ENCODE measurements at places on chromosomes 4 and X.

- no peak for DNase-seq
Measured at GRCh38 chr4:10179957-10180602, 63.5 kb upstream of the WDR1 start.

- DNase-seq = no peak
Measured at GRCh38 chr4:106371161-106371560, 2.6 kb upstream of the GIMD1 start.

- DNase-seq = no peak
Measured at GRCh38 chr4:75557696-75558095, 1.8 kb downstream of the ODAPH start.

DNA sequence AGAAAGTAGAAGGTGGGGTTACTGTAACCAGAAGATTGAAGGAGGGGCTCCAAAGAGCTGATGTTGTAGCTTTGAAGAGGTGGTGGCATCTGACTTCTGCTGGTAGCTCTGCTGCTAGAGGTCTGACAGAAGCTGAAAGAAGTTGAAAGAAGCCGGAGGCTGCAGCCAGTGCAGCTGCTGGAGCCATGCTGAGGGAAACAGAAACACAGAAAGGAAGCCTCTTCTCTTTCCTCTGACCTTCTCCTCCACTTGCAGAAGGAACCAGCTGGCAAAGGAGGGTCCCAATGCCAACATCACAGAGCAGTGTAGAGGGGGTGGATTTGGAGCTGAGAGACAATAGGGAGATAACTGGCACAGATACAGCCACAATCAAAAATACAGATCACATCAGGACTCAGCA, 89.3 kb upstream of the HHIP start:
- no peak for DNase-seq

- DNase-seq = no peak
Measured at GRCh38 chr4:24923550-24923949, 10.7 kb upstream of the CCDC149 start.

DNA sequence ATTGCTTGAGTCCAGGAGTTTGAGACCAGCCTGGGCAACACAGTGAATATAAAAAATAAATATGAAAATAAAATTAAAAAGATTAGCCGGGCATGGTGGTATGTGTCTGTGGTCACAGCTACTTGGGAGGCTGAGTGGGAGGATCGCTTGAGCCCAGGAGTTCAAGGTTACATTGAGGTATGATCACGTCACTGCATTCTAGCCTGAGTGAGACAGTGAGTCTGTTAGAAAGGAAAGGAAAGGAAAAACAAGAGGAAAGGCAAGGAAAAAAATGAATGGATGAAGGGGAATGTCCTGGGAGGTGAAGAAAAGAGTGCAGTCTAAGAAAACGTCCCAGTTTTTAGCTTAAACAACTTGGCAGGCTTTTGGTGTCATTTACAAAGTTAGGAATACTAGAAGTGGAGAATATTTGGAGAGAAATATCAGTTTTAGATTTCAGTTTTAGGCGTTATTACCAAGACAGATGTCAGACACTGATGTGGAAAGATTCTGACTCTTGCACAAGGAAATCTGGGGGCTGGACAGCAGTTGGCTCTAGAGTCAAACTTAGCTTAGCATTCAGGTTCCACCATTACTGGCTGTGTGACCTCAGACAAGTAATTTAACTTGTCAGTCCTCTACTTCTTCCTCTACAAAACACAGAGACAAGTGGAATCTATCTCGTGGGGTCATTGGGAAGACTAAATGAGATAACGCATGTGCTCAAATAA, 139.0 kb downstream of the TSPAN5 start:
- DNase-seq = no peak

Data from D341Med (cell line).